ENCODE measurements at places on chromosomes 11 and 22. TPM values are rescaled to one million over a fixed set of nuclear protein-coding genes. Genes with fewer than 3 reads are reported as not detected.

GRCh38 chr11:116976941-116977570 lies 121.2 kb downstream of the SIK3 start:
- DNase-seq = no peak

DNA sequence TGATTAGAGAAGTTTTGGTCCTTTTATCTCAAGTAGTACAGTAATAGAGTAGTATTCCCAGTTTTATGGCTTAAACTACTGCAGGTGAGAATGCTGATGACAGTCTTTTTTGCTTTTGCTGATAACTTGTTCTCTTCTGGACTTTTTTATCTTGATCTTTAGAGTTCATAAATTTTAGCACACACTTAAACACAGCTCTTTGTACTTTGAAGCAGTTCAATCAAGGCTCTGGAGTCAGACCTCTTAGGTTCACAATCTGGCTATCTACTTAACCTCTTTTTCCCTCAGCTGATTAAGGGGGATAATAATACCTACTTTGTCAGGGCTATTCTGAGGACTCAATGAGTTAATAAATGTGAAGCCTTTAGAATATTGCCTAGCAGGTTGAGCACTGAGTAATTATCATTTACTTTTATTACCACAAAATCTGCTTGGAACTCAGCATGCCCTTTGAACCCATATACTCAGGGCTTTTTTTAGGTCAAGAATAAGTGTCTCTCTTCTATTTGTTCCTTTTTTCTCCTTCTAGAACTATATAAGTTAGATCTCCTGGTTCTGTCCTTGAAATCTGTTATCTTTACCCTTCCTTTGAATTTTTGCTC lies 51.9 kb downstream of the CSTF3 start:
- no peak for DNase-seq

Gene RIMBP3C
- 0.08 TPM for total RNA-seq

Gene PYGM
- 1.3 TPM for total RNA-seq

- no peak for DNase-seq
Observed at GRCh38 chr11:93520726-93521509, 22.3 kb downstream of the SMCO4 start.

GRCh38 chr22:29302681-29303465 lies 3.6 kb upstream of the GAS2L1 start:
- no peak for DNase-seq

DNA sequence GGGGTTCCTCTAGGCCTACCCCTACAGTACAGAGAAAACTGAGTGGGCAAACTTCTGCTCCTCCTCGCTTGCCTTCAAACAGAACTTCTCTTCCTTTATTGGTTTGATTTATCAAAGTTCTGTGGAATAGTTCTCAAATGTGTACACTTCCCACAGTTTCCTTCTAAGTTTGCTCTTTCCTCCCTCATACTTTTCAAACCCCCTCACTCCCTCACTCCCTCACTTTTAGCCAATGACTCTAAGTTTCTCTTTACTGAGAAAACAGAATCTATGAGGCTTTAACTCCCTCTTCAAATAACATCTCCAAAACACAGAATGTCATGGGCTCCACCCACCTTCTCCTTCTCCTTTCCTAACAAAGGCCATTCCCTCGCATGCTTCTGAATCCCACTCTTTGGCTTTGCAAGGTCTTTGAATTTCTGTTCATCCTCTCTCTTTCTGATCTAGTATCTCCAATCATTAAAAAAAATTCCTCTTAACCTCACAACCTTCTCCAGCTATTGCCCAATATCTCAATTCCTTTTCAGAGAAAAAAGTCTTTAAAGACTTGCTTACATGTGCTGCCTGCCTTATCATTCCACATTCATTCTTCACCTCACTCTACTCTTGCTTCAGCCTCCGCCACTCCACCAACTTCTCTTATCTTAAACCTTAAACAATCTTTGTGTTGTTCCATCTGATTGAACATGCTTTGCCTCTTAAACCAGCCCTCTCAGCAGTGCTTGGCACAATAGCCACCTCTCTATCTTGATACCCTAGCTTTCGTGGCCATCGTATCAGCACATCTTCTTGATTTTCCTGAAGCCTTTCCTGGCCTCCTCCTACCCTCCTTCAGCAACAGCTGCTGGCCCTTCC lies 57.2 kb downstream of the DDI1 start:
- no peak for DNase-seq

Gene KCNQ1OT1
- total RNA-seq = 4.9 TPM

Gene PKP3
- total RNA-seq = 0.37 TPM

GRCh38 chr11:64627371-64627770 lies 36.4 kb downstream of the SLC22A12 start:
- no peak for DNase-seq

- DNase-seq = no peak
Observed at GRCh38 chr22:38479096-38479837, 11.4 kb downstream of the KDELR3 start.

GRCh38 chr11:74179234-74180052 lies 8.4 kb downstream of the PPME1 start:
- no peak for DNase-seq

DNA sequence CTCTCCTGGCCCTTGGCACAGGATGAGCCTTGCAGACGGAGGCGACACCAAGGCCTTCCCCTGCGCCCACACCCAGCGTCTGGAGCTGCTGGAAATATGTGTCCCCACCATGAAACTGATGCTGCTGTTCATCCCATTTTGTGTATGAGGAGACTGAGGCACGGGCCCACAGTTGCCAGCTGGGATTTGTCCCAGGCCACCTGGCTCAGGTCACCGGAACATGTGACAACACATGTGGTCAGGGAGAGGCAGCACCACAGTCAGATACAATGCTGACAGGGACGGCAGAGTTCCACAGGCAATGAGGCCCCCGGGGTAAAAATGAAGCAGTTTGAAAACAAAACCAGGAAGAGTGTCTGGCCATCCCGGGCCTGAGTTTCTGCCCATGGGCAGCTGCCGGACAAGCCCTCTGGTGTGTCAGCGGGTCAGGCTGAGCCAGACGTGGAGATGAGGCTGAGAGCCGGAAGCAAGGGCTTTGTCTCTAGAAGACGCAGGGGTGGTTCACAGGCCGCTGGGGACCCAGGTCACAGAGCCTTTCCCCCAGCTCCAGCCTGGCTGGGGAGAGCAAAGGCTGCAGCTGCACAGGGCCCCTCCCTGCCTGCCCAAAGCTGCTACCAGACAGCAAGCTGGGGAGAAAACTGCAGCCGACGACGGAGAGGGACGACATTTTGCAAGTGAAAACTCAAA lies 80.7 kb downstream of the CDKN1C start:
- no peak for DNase-seq

- no peak for DNase-seq
Observed at GRCh38 chr11:60634126-60634525, 65.3 kb upstream of the MS4A8 start.
